ENCODE measurements at places on chromosomes 5 and 9.

DNA sequence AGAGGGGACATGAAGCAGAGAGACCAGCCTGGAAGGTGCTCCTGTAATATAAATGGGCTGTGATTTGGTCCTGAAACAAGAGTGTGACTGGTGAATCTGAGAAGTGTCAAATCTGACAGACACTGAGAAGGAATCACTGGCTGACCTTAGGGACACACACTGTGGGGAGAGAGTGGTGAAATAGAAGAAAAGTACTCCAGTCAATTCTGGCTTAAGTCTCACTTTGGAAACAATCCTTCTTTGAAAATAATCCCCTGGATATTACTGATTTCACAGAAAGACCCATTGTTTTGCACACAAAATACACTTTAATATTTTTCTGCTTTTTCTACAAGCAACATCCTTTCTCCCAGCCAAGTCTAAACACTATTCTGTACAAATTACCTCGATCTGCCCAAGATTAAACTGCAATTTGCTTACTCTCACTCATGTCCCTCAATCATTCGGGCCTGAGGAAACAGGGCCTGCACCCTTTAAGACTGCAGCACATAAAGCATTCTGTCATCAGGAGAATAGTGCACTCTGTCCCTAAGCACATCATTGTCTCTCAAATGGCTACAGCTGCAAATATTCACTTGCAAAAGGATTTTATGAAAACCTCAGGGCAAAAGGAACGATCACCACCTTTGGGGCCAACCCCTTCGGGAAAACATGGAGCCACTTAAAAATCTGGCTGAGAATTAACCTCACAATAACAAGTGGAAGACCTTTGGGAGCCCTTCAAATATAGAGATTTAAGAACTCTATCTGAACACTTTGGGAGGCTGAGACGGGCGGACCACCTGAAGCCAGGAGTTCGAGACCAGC, 68.6 kb downstream of the MAPKAP1 start:
- no peak for DNase-seq

DNA sequence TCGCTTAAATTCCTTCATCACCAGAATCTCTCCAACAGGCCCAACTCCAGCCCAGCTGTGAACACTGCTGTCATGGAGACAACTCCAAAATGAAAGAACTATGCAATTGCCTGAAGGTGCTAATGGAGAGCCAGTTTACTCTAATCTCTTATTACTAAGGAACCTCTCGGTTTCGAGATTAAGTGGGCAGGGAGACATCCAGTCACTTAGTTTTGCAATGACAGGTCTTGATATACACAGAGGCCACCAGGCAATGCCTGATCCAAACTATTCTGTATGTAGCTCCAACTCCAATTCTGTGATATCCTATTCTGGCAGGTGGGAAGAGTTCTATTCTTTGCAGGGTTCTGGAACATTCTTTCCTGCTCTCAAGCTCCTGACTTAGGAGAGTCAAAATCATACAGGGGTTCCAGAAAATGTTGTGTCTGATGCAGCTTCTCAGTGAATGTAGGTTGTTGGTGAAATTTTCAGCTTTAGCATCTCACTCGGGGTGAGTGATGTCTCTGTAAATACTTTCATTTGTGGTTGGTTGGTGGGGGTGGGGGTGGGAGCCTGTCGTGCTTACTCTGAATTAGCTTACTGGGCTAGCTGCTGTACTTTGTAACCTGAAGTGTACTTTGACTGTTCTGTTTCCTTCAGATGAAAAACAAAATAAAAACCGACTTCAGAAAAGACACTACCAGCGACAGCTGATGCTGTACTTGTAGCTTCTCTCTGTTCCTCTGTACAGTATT, 170.9 kb downstream of the PALM2AKAP2 start:
- DNase-seq, result no peak

GRCh38 chr9:98381311-98382103, 126.1 kb upstream of the TBC1D2 start:
- no peak for DNase-seq

DNA sequence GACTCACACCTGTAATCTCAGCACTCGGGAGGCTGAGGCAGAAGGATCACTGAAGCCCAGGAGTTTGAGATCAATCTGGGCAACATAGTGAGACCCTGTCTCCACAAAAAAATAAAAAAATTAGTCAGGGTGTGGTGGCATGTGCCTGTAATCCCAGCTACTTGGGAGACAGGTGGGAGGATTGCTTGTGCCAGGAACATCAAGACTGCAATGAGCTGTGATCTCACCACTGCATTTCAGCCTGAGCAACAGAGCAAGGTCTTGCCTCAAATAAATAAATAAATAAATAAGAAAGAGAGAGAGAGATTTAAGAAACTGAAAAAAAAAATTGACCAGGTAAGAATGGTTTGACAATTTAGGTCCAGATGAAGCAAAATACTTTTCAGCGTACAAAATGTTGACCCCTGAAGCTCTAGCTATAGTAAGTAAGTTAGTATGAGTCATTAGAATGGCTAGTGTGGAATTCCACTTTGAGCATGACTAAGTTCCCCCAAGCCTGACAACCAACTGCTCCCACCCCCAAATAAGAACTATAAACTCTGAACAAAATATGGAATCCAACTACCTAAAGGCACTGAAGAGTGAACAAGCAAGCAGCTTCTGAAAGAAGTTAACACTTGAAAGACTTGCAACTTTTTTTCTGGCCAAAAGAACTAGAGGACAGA, 217.8 kb upstream of the TLE4 start:
- DNase-seq, result peak; percentile 71

DNA sequence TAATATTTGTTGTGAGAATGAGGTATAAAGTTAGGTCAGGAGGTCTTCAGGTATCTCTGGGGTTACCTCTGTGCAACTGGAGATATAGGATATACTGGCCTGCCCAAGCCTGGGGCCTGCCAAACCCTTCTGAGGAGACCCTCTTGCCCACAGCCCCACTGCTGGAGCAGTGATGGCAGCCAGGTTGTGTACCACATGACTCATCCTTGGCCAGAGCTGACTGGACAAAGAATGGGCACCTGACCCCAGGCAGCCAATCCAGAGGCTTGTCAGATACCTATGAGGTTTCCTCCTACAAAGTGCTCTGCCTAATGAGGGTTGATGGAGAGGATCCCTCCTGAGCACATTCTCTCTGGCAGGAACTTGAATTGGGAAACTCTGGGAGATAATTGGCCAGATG, 56.1 kb upstream of the TBC1D2 start:
- DNase-seq, result no peak

DNA sequence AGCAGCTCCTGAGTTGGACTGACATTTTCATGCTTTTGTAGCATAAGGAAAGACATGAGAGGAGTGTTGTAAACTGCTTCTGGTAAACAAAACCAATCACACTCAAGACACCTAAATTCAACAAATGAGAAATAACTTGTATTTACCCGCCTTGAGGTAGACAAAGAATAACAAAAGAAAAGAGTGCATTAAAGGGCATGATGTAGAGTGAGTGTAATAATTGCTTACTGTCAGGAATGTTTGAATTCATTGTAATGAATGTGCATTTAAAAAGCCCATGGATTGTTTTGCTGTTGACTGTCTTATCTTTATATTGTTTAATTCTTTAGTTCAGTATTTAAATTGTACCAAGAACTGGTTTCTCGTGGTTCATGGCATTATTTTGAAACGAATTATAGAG, 61.8 kb downstream of the KDM4C start:
- no peak for DNase-seq

- DNase-seq, result no peak
Measured at GRCh38 chr5:39149966-39150365, 69.4 kb downstream of the FYB1 start.

GRCh38 chr5:83249156-83249555, 171.8 kb downstream of the XRCC4 start:
- DNase-seq, result no peak

DNA sequence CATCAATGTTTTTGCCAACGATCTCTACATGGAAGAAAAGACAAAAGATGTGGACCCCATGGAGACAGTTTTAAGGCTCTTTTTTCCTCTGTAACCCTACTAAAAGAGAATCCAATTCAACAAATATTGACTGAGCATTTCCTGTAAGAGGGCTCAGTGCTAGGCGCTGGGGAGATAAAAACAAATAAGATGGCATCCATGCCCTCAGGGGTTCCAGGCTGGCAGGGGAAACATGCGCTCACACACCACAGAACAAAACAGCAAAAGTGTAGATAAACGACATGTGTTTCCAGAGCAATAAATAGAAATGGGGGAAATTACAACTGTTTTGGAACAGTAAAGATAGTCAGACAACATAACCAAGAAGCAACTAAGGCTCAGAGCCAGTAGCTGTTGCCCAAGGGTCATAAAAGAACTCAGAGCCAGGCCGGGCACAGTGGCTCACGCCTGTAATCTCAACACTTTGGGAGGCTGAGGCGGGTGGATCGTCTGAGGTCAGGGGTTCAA, 25.2 kb downstream of the ZNF608 start:
- no peak for DNase-seq

DNA sequence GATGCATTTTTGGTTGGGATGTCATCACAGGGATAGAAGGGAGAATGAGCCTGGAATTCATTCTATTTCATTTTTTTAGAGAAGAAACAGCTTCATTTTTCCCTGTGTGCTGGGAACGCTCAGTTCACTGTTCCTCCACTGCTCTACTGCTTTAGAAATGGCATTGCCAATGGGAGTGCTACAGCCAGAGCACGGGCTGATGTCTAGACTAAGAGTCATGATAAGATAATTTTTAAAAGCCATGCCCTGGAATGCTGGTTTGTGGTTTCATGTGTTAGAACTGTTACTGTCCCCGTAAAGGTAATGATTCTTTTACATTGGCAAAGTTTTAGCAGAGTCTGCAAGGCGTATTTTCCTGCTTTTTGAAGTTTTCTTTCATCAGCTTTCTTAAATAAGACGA, 119.6 kb downstream of the SEMA6A start:
- peak; percentile 49 for DNase-seq

- peak; percentile 61 for DNase-seq
Measured at GRCh38 chr5:73447530-73448462, 781 bp downstream of the FOXD1 start.

GRCh38 chr5:1129711-1130055, 17.8 kb upstream of the SLC12A7 start:
- no peak for DNase-seq

DNA sequence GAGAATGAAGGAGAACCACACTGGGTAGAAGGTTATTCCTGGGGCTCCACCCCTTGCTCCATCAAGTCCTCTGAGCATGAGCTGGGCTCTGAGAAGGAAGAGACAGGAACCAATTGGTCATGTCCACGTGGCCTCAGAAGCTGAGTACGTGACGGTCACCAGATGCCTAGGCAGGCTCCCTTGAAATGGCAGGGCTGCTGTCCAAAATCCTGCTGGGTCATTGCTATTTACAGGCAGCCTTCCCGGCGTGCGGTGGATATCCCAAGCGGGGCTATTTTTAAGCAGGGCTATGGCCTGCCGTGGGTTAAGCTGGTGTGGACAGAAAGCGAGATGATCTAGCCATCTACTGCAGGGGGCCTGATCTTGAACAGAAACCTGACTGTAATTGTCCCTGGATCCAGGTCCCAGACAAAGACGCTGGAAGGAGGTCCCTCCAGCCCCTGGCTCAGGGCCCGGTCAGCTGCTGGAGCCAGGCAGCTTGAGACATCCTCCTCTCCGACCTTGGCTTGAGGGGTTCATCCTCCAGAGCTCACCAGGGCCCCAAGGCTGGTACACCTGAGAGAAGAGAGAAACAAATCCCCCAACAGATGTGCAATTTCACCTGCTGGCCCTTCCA, 550 bp upstream of the CKMT2 start:
- no peak for DNase-seq

DNA sequence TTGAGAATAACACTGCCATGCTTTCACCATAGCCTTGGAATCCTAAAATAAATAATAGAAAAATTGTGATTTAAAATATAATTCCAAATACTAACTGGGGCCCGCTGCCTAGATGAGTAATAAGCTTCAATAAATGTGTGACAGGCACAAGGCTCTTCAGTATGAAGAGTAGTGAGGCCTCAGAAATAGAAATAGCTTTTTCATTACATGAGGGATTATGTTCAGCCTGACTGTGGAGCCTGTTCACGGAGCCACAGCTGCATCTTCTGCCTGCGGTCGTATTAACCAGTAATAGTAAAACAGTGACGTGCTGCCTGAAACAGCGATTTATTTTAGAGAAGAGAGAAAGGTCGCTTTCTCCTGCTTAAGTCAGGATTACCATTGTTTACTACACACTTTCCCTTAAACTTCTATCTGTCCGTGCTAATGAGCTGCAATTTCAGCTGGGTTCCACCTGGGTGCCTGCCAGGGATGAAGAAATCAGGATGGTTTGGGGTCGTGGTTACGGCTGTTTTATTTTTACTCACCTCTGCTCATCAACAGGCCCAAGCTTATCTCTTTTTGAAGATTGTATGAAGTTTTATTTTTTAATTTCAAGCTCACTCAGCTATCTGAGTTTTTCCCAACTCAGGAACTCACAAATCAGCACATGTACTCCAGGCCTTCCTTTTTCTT, 284.9 kb upstream of the WWC1 start:
- peak; percentile 59 for DNase-seq

DNA sequence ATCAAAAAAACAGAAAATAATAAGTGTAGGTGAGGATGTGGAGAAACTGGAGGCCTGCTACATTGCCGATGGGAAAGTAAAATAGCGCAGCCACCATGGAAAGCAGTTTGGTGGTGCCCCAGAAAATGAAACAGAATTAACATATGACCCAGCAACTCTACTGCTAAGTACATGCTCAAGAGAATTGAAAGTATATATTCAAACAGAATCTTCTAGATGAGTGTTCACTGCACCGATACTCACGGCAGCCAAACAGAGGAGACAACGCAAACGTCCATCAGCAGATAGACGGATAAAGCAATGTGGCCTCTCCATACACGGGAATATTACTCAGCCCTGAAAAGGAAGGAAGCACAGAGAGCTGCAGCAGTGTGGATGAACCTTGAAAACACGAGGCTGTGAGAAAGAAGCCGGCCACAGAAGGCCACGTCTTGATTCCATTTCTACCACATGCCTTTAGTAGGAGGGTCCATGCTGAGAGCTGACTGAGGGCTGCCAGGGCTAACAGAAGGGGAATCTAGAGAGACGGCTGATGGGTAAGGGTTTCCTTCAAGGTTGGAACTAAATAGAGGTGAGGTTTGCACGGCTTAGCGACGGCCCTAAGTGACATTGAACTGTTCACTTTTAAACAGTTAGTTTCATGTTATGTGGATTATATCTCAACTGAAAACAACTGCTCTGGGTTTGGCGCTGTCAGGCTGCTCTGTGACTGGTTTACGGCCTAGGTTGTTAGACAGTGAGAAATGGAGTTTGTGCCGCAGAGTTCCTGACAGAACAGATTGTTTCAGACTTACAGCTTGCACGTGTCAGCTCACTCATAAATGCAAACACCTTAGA, 29.8 kb downstream of the AHRR start:
- DNase-seq, result no peak

DNA sequence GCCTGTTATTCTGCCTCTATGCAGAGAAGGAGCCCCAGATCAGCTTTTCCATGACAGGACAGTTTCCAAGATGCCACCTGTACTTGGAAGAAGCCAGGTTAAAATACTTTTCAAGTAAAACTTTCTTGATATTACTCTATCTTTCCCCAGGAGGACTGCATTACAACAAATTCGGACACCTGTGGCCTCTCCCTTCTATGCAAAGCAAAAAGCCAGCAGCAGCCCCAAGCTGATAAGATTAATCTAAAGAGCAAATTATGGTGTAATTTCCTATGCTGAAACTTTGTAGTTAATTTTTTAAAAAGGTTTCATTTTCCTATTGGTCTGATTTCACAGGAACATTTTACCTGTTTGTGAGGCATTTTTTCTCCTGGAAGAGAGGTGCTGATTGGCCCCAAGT, 301 bp upstream of the IL4 start:
- DNase-seq, result no peak

Data from amniotic epithelial cell (primary cell).